ENCODE measurements at places on chromosomes 2 and 18.

- no peak for DNase-seq
Measured at GRCh38 chr18:11989966-11990380, 8.7 kb downstream of the IMPA2 start.

DNA sequence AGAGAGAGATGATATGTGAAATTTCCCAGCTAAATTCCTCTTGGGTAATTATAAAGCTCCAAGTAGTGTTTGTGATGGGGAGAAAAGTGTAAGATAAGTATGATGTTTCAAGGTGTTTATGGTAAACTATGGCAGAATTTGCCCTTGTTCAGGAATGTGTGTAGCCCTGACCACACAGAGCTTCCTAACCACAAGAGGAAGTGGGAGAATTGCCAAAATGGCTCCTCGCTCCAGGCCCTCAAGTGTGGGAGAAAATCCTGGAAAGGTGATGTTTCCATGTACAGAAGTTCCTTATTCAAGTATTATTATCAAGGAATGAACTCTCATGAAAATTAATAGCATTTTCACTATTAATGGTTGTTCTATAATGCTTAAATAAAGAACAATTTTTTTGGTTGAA, 878.3 kb downstream of the TDRD15 start:
- DNase-seq = no peak

- no peak for DNase-seq
Measured at GRCh38 chr2:209817844-209818271, 46.2 kb downstream of the UNC80 start.

DNA sequence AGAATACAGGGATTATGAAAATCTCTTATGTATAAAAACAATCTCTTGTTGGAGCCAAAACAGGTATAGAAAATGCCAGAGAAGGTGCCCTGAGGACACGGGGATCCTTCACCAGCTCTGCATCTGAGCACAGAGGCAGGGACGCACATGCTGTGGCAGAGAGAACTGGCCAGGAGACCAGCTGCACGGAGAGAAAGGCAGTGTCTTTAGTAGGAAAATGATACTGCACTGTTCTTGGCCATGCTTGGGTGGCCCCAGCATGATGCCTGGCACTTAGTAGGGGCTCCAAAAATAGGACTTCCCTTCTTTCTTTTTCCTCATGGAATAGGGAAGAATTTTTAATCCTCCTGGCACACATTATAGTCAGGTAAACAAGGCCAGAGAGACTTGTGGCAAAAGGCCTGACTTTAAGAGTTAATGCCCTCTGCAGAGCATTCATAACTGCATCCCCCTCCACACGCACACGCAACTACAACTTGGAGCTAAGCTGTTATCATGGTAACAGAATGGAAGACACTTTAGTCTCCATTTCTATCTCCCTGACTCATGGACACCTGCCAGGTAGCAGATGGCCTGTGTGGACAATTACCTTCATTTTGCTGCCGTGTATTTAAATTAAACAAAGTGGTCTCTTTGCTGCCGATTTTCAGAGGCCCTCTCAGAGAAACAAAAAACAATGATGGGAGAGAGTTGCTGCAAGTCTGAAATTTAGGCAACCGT, 59.7 kb upstream of the DNMT3A start:
- DNase-seq = no peak

DNA sequence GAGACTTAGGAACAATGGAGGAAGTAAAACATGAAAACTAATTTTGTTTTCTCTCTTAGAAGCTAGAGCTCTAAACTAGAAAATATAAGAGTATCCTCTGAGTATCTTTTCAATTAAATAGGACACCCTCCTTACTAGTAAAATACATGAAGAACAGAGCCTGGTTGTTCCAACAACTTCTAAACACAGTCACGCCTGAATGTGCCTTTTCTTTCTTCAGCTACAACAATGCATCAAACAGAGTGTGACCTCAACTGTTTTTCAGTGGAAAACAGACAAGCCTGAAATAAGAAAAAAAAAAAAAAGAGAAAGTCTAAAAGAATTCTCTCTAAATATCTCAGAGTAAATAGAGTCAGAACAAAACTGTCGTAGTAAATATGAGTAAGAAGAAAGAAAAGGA, 928.8 kb downstream of the CNTNAP5 start:
- DNase-seq = no peak

Measured in CD4-positive, alpha-beta T cell treated with Interleukin-15 for 4 hours (primary cell).